H7 (cell line): ENCODE measurements at places on chromosomes 7 and 10. TPM values are rescaled to one million over a fixed set of nuclear protein-coding genes. Genes with fewer than 3 reads are reported as not detected.
A peak's percentile ranks its signal among the peaks of the same experiment; 100 is the strongest.

Gene ZNF365
- not detected in 2 replicates for total RNA-seq

Gene XRCC2
- 7.3 and 9.5 TPM in 2 replicates for total RNA-seq

Gene FXYD4
- total RNA-seq, result not detected in 2 replicates

Gene TMEM26
- total RNA-seq, result 0.04 TPM in 1 of 2 replicates, not detected in the other

Gene SLC26A4
- 0.04 TPM in 1 of 2 replicates, not detected in the other for total RNA-seq

GRCh38 chr10:88526501-88527105 lies 56.5 kb downstream of the RNLS start:
- no peak for DNase-seq

DNA sequence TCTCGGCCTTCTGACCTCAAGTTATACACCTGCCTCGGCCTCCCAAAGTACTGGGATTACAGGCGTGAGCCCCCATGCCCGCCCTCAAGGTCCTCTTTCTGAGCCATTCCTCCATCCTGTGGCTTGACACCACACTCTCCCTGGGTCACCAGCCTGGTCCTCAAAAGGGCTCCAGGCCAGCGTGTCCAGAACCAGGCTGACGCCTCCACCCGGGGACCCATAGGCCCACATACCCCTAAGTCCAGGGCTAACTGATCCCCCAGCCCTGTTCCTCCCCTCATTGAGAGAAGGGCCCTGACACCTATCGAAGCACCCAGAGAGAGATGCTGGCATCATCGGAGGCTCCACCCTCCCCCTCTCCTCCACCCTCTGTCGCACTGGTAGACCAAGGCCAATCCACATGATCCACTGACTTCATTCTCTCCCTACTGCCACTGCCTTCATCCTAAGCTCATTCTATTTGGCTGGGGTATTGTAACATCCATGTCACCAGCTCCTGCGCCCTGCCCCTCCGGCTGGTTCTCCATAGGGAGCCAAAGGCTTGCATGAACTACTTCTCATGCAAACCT lies 46.7 kb downstream of the TMEM270 start:
- DNase-seq, result peak; percentile 42

- DNase-seq, result peak; percentile 62
These were observed 14.7 kb downstream of the MMRN2 start for GRCh38 chr10:86942441-86943315.

DNA sequence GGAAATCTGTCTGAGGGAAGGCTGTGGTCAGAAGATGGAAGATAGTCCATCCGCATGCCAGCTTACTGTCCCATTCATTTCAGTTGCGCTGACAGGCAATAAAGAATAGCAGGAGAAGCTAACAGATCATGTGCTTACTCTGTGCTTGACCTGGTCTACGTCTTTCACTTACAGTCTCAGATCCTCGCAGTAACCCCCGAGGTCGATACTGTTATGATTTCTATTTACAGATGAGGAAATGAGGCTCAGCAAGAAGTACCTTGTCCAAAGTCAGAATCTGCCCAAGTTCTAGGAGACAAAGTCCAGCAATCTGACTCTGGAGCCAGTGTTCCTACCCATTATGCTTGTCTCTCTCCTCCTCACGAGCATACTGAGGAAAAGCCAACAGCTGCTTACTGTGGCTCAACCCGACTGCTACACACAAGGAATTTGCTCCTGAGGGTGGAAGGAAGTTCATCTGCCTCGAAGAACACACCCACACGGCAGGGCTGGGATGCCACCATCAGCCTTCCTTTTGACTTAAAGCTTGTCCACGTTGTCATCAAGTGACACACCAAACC lies 74.2 kb downstream of the MINPP1 start:
- DNase-seq, result no peak

GRCh38 chr7:130595986-130596385 lies 72.6 kb downstream of the COPG2 start:
- no peak for DNase-seq

GRCh38 chr10:13984647-13985155 lies 346.0 kb downstream of the FRMD4A start:
- DNase-seq, result no peak

GRCh38 chr10:110671788-110672579 lies 27.8 kb downstream of the RBM20 start:
- peak; percentile 89 for DNase-seq

DNA sequence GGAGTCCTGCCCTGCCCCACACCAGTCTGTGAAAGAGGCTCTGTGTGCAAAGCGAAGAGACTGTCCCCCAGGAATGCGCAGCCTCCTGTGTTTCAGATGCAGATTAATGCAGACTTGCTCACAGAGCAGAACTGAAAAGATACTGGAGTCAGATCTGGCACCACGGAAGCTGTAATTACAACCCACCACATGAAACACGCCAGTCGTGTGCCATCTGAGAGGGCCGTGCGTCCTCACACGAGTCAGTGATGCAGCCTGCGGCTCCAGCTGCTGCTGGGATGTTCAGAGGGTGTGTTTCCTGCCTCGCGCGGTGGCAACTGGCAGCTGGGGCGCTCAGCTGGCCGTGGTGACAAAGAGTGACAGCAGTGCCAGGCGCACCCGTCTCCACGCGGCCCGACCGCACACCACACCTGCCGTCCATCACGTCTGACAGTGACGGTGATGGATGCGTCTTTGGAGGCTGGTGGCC lies 50.0 kb downstream of the NKX6-2 start:
- DNase-seq, result no peak

- no peak for DNase-seq
These were observed 81.7 kb downstream of the DLG5 start for GRCh38 chr10:77844713-77845445.

DNA sequence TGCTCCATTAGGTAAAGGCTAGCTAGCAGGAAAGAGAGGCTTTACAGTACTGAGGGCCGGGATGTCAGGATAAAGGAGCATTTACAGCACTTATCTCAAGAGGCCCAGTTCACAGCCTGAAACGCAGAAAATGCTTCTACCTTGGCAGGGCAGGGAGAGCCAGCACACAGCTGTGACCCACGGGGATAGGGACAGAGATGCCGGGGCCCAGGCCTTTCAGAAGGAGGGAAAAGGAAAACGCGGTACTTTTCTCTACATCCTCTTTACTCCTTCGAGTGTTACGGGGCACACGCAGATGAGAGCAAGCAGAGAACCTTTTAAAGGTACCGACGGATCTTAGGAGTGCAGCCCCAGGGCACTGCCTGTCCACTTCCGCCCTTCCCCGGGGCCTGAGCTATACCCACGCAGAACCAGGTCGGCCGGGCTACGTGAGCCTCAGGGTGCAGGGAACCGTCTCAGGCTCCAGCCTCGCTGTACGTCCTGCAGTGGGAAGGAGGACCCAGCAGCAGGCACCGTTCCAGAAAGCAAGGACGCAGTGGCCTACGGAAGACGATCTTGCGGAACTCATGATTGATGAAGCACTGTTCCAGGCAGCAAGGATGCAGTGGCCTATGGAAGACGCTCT lies 232.3 kb downstream of the ELFN1 start:
- DNase-seq, result no peak

DNA sequence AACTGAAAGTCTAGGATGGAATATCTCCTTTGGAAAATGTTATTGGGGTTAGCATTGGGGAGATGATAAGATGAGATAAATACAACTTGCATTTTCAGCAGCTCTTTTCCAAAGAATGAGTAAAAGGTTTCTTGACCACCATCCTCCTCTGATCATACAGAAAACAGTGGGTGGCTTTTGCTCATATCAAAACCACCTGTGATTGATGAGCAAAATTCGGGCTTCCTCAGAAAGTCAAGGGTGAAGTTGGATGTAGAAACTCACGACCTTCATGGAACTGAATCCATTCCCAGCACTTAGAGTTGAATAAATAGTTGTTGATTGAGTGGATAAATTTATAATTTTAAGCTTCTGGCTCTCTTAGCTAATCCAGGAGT lies 158.4 kb downstream of the DNAJB6 start:
- DNase-seq, result no peak

DNA sequence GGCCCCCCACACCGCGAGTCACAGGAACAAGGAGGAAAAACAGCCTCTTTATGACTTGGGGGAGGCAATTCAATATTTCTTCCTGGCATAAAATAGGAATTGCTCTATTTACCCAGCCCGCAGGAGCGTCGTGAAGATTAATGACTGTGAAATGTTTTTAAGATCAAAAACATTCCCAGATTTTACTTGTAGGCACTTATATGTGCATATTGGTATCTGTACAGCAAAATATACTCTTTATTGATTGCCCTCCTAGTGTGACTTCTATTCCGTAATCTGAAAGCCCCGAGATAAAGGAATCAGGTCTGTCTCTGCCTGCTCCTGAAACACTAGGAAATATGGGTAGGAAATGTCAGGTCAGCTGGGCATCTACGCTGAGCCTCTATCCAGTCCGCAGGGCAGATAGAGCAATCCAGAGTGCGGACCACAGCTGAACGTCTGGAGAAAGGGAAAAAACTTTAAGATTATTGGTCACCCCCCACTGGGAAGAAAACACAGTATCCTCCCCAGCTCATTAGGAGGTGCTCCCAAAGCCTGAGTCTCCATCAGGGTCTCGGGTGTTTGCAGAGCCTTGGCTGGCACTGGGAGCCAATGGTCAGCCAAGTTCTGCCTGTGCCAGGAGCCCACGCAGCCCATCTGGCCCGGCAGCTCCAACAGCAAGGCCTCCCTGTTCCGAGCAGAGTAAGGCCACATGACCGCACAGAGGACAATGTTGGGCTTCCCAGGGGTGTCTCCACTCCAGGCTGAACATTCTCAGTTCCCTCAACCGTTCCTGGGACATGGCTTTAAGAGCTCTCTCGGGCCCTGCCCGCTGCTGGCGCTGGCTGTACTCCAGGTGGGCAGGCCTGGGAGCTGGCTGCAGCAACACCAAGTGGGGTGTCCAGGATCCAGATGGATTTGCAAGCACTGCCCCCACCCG lies 7.7 kb downstream of the CTBP2 start:
- DNase-seq, result no peak

DNA sequence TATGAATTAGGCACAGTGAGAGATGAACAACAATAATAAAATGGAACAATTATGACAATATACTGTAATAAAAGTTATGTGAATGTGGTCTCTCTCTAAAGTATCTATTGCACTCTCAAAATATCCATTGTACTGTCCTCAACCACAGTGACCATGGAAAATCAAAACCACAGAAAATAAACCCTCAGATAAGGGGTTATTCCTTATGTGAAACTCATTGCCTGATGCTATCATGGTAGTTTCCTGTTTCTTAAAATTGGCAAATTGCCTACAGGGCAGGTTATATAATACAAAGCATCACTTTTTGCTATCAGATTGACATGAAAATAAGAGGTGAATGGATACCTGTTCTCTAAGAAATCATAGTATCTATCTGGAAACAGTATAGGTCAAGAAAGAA lies 3.8 kb downstream of the MCM10 start:
- no peak for DNase-seq

- no peak for DNase-seq
These were observed 322.8 kb upstream of the BMPER start for GRCh38 chr7:33582533-33582932.

GRCh38 chr7:18498341-18498740 lies 2.8 kb downstream of the HDAC9 start:
- DNase-seq, result no peak

- peak; percentile 75 for DNase-seq
These were observed 10.3 kb downstream of the ITPRIP start for GRCh38 chr10:104327745-104328645.

DNA sequence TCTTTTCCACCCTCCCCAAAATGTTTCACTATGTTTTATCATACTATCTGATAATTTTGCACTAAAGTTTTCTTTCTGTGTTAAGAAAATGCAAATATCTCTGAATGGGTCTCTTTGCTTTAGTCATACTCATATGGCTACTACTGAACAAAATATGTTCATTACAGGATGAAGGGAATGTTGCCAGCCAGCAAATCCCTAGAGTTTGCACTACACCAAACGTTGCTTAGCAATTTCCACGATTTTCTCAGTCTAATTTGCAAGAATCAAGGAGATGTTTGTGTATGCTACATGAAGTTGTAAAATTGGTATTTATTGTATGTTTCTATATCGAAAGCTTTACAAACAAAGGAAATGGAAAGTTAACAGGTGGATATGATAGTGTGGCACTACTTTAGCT lies 10.6 kb upstream of the MAGI2 start:
- DNase-seq, result no peak

DNA sequence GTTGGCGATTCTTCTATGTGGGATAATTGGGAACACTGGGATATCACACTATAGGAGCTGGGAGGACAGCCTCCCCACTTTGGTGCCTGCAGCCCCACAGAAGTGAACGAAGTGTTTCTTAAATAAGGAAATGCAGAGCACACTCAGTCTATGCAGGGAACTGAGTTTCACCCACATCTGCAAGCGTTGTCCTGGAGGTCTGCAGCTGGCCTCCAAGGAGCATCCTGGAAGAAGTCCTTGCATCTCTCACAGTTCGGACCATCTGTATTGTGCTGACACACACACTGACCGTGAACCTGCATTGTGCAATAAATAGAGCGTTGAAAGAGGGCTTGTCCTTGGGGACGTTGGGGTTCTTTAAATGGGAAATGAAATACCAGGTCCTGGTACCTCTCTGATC lies 25.8 kb downstream of the LAMB4 start:
- no peak for DNase-seq

- no peak for DNase-seq
These were observed 17.5 kb downstream of the STEAP1B start for GRCh38 chr7:22482503-22482902.

DNA sequence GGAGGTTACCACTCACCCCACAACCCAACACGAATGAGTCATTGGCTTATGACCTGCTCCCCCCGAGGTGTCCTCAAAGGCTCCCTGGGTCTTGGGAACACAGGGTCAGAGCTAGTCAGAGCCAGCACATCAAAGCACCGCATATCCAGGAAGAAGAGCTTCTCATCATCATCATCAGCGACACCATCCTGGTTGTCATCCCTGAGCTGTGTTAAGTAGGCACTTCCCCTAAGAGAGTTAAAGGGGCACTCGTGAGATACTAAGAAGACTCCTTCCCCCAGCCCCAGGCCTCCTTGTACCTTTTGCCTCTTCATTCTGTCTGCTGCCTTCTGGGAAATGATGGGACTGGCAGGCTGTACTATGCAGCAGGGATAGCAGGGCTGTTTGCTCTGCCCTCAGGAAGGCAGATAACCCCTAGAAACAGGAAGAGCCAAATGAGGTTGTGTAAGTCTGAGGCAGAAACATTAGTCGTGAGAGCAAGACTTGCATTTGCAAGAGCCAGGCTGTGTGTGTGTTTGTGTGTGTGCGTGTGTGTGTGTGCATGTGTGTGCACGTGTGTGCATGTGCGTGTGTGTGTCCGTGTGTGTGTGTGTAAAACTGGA lies 11.1 kb upstream of the CPA1 start:
- DNase-seq, result no peak

DNA sequence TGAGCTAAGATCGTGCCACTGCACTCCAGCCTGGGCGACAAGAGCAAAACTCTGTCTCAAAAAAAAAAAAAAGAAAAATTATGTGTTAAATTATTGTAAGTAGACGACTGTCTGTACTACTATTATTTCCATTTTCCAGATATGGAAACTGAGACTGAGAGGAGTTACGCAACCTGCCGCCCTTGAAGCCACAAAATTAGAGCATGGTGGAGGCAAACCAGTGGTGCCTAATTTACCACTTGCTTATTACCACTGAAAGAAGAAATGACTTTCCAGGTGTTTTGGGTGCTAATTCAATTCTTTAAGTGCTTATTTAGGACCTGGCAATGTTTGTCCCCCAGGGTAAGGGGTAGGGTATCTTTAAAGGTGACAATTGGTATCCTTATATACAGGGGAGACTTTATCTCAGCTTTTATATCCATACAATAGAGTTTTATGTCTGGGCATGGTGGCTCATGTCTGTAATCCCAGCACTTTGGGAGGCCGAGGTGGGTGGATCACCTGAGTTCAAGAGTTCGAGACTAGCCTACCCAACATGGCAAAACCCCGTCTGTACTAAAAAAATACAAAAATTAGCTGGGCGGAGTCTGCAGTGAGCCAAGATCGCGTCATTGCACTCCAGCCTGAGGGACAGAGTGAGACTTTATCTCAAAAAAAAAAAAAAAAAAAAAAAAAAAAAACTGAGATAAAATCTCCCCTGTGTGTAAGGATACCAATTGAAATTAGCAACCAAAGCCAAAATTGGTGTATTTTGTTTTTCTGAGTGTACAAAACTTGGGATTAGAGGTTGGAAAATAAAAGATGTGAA lies 16.6 kb upstream of the CAMK1D start:
- DNase-seq, result no peak
